Adrenal gland (tissue), 19 donors: ENCODE measurements at places on chromosomes 12 and 14. TPM values are rescaled to one million over a fixed set of nuclear protein-coding genes. Genes with fewer than 3 reads are reported as not detected.

The POLE2 gene
- polyA plus RNA-seq, result 2.2 TPM

DNA sequence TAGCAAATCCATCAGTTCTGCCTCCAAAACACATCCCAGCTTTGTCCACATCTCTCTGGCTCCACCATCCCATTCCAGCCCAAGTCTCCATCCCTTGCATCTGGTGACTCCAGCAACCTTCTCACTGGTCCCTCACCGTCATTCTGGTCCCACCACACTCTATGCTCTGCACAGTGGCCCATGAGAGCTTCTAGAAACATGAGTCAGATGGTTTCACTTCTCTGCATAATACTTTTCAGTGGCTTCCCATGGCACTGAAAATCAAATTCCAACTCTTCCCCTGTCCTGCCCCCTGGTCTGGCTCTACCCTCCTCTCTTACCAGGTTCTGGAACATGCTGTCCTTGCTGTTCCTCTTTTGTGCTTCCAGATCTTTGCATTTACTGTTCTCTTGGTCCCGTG lies 17.2 kb upstream of the C12orf76 start:
- DNase-seq, result no peak

DNA sequence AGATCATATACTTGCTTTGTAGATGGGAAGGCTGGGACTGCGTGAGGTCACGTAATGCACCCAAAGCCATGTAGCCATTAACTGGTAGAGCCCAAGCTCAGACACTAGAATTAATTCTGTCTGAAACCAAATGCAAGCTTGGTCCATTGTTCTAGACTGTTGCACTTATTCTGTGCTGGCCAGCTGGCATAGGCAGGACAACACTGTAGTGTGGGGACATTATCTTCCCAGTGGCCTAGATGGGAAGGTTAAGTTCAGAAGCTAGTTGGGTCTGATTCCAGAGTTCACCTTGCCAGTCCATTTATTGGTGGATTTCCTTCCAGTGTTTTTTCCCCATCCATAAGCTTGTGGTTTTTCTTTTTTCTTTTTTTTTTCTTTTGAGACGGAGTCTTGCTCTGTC lies 39.1 kb downstream of the KLC1 start:
- no peak for DNase-seq

DNA sequence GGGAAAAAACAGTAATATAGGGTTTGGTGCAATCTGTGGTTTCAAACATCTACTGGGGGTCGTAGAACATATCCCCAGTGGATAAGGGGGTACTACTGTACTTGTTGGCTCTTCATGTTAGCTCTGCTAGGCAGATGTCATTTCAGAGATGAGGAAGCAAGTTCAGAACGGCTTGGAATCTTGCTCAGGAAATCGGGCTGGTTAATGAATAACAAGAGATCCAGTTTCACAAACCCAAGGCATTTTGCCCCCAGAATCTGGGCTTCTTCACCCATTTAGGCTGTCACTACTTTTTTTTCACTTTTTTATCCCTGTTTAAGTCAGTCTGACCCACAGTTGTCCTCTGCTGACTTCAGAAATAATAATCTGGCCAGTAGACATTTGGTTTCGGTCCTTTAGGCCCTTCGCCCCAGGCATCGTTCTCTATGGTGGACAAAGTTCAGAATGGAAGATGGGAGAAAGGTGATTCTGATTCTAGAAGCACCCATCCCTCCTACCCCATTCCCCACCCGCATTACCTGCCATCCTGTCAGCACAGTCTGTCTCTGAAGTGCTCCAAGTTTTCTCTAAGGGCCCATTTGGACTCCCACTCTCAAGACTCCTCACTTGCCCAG lies 4.5 kb downstream of the SUOX start:
- DNase-seq, result no peak

The EFS gene
- polyA plus RNA-seq, result 3.7 TPM

The RNASE2 gene
- polyA plus RNA-seq, result 4.0 TPM

DNA sequence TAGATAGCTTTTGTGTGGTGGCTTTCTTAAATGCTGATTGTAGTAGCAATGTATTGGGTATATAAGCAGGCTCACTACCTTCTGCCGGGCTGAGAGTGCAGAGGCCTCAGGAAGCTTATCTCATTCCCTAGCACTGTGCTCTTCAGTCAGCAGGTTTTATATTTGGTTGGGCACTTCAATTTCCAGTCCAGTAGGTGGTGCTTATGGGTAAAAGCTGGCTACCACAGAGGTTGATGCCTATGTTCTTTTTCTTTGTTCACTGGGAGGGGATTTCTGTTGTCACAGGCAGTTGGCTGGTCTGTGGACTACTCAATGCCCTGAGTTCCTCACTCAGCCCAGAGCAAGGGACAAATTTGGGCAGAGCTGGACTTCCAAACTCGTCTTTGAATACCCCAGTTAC lies 43.0 kb upstream of the GLIPR1 start:
- no peak for DNase-seq

The CLEC1B gene
- not detected for polyA plus RNA-seq

The SLC10A1 gene
- not detected for polyA plus RNA-seq

DNA sequence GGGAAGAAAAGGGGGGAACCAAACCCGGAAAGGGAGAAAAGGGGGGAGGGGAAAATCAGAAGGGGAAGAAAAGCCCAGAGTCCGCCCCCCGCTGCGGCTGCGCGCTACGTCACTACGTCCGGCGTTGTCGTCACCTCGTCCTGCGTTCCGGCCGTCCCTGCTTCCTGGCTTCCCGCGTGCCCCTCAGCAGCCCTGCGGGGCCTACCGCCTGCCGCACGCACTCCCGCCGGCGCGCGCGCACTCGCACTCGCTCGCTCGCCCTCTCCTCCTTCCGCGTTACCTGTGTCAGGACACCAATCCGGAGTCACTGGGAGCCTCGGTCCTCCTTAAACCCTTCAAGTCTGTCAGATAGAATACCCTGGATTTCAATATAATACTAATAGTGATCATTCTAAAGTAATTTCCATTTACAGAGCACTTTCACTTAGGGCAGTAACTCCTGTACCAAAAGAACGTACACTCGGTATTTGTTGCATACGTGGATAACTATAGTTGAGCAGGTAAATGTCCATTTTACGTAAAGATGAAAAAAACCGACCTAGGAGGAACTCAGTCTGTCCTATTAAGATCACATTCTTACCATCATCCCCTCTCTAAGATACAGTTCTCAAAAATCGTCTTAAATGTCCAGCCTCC lies at the start of gene R3HDM2:
TSS of gene R3HDM2 (minus strand) at position 113 of the 636 bp plus-strand sequence. CDS start 120,615 bp downstream, outside the sequence.
- DNase-seq, result peak; percentile 96

The NFE2 gene
- polyA plus RNA-seq, result 0.13 TPM

DNA sequence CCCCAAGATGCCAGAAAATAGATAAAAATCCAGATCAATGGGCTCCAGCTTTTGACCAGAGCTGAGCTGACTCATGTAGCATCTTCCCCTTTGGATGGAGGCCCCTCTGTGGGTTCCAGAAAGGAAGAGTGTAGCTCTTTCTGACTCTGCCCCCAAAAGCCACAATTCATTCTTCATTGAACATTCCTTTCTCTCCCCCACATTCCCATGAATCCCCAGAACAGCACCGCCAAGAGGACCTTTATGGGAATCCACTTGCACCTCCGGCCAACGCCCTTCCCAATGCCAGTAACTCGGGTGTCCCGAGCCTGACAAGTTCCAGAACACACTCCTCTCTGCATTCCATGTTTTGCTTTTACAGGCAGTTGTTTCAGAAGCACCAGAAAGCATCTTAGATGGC lies 210.6 kb upstream of the DIO3 start:
- no peak for DNase-seq
